ENCODE measurements at places on chromosomes 11 and 22.

DNA sequence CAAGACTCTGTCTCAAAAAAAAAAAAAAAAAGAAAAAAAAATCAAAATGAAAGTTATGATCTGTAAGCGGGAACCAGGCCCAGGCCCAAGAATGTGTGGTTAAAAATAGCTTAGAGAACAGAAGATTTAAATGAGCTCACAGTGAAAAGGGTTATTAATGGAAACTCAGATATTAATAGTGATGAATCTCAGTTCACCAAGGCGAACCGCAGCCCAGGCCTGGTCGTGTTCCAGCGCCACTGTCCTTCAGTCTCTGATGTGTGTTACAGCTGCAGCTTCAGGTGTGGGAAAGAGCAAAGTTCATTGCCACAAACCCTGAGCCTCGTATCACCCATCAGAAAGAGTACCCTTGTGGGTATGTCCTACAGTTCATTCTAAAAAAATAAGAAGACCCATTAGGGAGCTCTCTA lies 107.1 kb downstream of the GAB2 start:
- peak; percentile 18 for DNase-seq

- no peak for DNase-seq
Observed at GRCh38 chr11:30349885-30350284, 27.0 kb downstream of the ARL14EP start.

DNA sequence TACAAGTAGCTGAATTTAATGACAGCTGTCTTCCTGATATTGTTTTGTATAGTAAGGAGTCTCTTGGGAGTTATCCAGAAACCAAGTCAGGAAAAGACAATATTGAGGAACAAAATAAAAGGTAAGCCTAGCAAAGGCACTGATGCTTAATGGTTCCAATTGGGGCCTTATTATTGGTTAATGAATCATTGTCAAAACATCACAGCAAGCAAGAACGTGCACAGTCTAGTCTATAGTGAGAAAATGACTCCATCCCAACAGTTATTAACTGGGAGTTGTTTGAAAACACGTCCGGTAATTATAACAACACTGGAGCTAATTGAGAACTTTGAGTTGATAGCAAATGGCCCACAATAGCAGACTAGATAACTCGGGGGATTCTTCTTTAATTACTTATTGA lies 17.7 kb downstream of the BSX start:
- no peak for DNase-seq

DNA sequence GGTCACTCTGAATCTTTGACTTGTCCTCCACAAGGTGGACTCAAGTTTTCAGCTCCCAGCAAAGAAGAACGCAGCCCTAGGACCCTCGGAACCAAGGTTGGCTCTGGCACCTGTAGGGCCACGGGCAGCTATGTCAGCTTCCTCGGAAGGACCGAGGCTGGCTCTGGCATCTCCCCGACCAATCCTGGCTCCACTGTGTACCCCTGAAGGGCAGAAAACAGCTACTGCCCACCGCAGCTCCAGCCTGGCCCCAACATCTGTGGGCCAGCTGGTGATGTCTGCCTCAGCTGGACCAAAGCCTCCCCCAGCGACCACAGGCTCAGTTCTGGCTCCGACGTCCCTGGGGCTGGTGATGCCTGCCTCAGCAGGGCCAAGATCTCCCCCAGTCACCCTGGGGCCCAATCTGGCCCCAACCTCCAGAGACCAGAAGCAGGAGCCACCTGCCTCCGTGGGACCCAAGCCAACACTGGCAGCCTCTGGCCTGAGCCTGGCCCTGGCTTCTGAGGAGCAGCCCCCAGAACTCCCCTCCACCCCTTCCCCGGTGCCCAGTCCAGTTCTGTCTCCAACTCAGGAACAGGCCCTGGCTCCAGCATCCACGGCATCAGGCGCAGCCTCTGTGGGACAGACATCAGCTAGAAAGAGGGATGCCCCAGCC lies 2.2 kb downstream of the INPP5J start:
- no peak for DNase-seq

DNA sequence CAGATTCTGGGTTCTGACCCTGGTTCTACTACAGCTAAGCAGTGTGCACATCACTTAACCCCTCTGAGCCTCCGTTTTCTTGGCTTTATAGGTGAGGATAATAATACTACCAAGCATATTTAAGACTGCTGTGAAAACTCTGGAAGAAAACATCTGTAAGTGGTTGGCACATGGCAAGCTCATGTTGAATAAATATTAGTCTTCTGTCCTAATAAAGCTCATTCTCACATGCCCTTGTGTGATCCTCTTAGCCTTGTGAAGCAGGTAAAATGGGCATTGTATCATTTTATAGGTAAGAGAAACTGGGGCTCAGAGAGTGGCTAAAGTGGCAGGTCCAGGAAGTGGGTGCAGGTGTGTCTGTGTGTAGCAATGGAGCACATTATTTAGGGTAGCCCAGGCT lies 8.5 kb downstream of the PKNOX2 start:
- DNase-seq, result no peak

GRCh38 chr22:41517172-41518047 lies 26.9 kb downstream of the POLR3H start:
- DNase-seq, result peak; percentile 44

DNA sequence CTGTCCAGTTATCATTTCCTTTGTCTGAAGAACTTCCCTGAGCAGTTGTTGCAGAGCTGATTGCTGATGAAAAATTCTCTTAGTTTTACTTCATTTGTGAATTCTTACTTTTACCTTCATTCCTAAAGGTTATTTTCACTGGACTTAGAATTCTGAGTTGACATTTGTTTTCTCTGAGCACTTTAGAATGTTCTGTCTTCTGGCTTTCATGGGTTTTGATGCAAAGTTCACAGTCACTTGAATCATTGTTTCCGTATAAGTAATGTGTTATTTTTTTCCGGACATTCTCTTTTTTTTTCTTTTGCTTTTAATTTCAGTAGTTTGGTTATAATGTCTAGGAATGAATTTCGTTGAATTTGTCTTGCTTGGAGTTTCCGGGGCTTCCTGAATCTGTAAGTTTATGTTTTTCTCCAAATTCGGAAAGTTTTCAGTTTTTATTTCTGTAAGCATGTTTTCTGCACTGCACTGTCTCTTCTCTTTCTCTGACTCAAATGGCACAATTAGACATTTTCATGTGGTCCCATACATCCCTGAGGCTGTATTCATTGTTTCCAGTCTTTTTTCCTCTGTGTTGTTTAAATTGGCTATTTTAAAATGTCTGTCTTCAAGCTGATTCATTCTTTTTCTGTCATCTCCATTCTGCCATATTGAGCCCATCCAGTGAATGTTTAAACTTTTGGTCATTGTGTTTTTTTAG lies 68.5 kb upstream of the NARS2 start:
- no peak for DNase-seq

- peak; percentile 79 for DNase-seq
Observed at GRCh38 chr11:69888483-69889181, 69.4 kb upstream of the FGF3 start.

DNA sequence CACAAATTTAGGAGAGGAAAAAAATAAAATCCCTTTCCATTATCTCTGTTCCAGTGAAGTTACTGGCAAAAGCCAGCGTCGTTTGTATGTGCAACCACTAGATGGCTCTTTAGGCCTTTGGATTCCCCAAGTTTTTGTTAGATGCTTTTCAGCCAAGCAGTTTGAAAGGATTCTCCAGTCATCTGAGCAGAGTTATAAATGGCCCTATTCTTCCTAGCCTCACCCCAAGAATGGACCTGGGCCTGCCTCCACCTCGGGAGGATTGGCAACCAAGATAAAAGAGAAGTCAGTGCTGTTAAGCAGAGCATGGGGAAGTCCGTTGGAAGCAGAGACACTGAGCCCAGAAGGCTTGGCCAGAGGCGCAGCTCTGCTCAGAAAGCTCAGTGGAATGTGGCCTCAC lies 15.4 kb downstream of the FAM181B start:
- peak; percentile 20 for DNase-seq

GRCh38 chr11:43930868-43931716 lies 11.3 kb upstream of the C11orf96 start:
- no peak for DNase-seq

GRCh38 chr11:124079631-124080326 lies 35.5 kb upstream of the VWA5A start:
- no peak for DNase-seq

GRCh38 chr22:29737251-29738117 lies 17.7 kb downstream of the CABP7 start:
- DNase-seq, result no peak

DNA sequence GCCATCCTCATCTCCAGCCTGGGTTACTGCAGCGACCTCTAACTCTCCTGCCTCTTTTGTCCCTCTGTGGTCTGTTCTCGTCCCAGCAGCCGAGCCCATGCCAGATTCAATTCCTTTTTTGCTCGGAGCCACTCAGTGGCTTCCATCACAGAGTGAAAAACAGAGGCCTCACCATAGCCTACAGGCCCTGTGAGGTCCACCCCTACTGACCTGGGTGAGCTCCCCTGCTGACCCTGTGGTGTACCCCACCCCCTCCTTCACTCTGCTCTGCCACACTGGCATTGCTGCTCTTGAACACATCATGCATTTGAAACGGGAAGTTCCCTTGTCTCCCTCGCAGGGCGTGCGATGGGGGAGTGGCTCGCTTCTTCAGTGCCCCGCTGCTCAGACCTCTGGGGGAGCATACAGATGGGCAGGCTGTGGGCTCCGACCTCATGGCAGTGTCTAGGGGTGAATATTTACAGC lies 2.1 kb downstream of the AIP start:
- no peak for DNase-seq

DNA sequence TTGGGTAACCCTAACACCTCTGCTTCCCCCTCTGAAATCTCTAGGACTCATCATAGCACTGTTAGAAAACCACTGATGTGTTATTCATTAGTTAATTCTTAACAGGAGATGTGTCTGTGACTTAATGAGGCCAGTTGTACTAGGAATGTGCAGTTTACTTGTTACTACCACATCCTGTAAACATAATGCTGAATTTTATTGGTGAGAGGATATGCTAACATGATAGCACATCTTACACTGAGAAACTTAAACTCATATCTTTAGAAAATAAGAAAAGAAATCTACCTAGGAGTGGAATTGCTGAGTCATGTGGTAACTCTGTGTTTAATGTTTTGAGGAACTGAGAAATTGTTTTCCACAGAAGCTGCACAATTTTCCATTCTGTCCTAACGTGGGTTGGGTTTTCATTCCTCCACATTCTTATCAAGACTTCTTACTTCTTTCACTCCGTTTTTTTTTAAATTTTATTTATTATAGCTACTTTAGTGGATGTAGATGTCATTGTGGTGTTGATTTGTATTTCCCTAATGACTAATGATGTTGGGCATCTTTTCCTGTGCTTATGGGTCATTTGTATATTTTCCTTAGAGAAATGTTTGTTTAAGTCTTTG lies 33.7 kb downstream of the RNF121 start:
- DNase-seq, result no peak

DNA sequence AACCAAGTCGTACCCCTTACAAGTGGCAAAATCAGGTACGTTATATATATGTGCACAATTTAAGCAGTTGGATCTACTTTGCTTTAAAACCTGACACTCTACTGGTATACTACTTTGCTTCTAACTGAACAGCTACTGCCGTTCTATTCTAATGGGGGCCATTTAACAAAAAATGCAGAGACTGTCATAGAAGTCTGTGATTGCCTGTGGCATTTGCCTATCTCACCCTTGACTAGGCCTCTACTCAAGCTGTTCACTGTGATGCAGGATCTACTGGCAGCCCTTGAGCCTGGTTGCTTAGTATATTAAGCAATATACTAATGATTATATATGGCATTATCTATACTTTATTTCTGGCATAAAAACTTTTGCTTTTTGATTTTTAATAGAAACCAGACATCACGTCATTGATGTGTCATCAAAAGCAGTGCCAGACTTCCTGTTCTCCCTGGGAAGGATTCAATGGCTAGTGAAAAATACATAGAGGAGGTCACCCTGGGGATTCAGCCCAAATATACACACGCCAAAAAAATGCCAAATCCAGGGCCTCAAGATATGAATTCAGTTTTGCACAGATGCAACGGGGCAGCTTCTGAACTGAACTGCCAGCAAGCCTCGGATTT lies 40.0 kb upstream of the FIBIN start:
- DNase-seq, result no peak

DNA sequence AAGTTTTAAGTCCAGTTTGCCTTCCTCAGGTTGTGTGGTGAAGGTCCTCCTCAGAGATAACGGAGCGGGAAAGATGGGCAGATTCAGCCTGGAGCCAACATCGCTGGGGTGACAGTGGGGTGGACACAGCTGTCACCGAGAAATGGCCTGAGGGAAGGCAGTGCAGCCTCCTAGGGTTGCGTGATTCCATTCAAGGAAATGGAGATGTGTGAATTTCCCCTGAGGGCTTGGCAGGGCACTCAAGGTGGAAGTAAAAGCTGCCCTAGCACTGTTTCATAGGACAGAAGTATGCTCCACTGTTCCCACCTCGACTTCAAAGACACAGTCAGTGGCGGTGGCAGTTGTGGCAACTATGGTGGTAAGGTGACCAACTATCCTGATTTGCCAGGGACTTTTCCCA lies 15.4 kb upstream of the CAT start:
- DNase-seq, result no peak

GRCh38 chr11:18743365-18743764 lies 17.4 kb upstream of the IGSF22 start:
- DNase-seq, result no peak

DNA sequence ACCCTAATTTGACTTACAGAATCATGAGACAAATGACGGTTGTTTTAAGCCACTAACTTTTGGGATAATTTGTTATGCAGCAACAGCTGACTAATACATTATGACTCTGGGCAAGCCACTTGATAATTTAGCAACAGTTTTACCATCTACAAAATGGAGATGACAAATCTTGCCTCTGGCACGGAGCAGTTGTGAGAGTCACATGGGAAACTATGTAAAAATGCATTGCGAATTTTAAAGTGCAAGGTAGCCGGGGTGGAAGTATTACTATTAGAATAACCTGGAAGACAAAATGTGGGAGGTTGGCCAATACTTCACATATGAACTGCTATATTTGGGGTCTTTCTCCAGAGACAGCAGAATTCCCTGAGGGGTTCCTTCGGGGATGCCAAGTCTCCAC lies 328.7 kb downstream of the CTTN start:
- no peak for DNase-seq

- DNase-seq, result peak; percentile 98
Observed at GRCh38 chr11:130181295-130182272, 22.0 kb downstream of the ST14 start.

DNA sequence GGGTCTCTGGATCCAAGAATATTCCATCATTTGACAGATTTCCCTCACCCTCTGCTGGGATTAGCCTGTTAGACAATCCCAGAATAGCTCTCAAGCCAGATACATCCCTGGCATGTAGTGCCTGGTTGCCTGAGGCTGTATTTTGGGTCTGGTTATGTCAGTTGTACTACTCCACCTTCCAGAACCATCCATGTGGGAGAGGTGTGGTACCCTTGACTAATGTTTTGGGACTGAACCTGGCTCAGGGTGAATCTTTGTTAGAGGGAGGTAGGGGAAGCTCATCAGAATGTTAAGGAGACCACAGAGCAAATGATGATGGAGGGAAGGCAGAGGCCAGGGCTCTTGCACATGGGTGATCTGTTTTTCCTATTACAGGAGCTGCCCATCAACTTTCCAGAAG lies 5.2 kb downstream of the C11orf52 start:
- no peak for DNase-seq

Data from large intestine (tissue), 12 donors.